Cardiac septum (tissue), 1 donor: ENCODE measurements at places on chromosomes 13 and 19. TPM values are rescaled to one million over a fixed set of nuclear protein-coding genes. Genes with fewer than 3 reads are reported as not detected.

Gene TINCR
- 0.16 TPM for total RNA-seq

Gene RFPL4A
- 0.46 TPM for total RNA-seq

Gene TNFSF13B
- total RNA-seq: 4.0 TPM

- no peak for DNase-seq
Observed at GRCh38 chr13:27374650-27375049, 49.8 kb upstream of the GTF3A start.

GRCh38 chr19:50428772-50429463 is 3.8 kb upstream of the MYBPC2 start:
- DNase-seq: no peak

GRCh38 chr19:58274771-58275201 is 4.0 kb upstream of the ZNF8 start:
- peak; percentile 14 for DNase-seq

DNA sequence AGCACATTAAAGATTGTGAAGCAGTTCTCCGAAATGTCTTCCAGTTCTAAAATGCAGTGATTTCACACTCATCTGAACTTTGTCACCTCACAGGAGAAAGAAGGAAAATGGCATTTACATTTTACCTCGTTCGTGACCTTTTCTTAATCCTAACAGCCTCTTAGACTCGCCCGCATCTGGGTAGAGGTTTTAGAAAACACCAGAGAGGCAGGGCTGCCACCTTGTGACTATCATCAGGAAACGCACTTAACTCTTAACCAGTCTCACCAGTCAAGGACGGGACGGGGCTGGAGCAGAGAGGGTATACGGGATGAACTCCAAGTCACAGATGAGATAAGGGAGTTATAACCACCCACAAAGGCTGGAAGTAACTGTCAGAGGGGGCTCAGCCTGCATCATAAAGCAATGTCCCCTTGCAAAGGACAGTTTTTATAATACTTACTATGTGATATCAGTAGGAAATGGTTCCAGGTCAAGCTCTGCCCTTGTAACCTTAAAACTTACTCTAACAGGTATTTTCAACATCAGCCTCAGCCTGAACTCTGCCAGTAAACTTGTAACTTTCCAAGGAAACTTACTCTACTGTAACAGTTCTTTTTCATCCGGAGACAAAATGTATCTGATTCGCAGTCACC is 8.6 kb upstream of the CEACAM6 start:
- DNase-seq: no peak

- no peak for DNase-seq
Observed at GRCh38 chr13:67080351-67080750, 149.8 kb downstream of the PCDH9 start.

DNA sequence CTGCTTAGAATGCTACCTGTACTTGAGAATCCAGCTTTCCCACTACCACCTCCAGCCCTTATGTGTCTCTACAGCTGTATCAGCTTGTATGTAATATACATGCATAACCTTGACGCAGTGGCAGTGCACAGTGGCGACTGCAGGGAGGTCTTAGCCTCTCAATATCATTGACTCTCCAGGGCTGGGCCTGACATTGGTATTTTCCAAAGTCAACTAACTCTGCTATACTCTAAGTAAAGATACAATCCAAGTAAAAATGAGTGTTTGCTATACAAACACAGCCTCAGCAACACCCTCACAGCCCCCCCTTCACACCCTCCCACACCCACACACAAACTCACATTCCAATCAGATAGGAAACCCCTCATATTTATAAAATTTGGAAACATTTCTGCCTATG is 6.7 kb upstream of the UBL3 start:
- DNase-seq: no peak

DNA sequence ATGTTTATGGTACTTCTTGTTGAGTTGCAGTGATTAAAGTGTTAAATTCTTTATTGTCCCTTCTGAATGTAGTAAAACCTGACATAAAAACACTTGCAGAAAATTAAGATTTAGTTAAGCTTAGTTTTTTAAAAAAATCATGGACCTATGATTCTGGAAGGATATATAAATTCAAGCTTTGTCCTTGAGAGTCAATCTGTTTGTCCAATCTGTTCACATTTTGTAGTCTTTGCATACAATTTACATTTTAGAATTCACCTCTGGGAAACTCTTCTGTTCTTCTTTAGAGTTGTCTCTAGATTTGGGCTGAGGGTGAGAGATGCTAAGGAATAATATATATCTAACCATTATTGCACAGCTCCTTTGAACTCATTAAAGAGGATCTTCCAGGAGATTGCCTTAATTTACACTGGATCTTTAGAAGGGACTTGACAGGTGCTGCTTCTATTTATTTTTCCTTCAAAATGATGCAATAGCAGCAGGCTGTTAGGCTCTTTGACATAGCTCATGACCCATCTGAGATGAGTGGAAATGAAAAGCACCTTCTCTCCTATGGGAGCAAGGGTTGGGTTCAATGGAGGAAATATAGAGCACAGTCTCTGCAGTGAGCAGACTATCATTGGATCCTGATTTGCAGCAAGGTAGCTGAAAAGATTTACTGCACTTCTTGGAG is 433.9 kb downstream of the GPC6 start:
- DNase-seq: no peak

DNA sequence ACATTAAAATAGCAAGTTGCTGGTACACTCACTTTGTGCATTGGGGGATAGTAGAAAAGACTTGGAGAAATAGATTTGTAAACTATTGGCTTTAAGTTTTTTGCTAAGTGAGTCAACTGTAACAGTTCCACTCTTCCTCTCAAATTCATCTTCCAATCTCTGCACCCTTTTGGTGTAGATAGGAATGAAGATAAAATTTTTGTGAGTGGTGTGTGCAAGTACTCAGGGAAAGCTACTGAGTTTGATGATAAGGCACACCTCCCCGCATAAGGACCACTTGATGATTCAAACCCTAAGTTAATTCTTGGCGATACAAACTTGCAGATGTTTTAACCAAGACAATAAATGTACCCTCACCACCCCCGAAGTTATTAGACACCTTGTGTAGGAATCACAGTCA is 168.3 kb upstream of the SLITRK1 start:
- no peak for DNase-seq

DNA sequence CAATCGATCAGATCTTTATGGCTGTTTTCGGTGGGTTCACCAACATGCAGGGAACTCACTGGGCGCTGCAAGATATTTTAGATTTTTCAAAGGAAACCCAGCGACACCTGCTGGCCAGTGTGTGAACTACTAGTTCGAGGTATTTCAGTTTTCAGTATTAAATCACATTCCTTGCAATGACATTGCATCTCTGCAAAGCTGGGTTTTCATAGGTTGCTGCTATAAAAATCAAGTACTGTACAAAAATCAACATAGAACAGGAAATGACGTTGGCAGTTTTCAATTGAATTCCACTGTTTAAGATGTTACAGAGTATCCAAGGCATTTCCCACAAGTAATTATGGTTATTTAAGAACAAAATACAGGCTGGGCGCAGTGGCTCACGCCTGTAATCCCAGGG is 17.6 kb downstream of the LIG1 start:
- DNase-seq: no peak

- no peak for DNase-seq
Observed at GRCh38 chr13:100646030-100646673, 28.4 kb downstream of the TMTC4 start.

GRCh38 chr13:111202745-111203144 is 87.6 kb downstream of the ARHGEF7 start:
- no peak for DNase-seq

DNA sequence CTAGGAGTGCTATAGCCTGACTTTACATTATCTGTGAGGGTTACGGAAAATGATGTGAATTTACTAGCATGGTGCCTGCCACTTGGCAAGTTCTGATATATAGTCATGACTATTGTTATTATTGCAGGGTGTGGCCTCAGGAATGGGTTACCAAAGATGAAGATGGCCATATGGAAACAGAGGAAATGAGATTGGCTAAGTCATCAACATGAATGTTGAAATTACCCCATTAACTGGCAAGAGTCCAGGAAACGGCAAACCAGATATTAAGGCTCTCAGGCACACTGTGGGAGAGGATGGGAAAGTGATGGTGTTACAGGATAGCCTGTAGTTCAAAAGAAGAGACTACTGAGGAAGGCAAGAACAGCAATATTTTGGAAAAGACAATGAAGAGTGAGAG is 183.3 kb downstream of the KCNRG start:
- DNase-seq: no peak

DNA sequence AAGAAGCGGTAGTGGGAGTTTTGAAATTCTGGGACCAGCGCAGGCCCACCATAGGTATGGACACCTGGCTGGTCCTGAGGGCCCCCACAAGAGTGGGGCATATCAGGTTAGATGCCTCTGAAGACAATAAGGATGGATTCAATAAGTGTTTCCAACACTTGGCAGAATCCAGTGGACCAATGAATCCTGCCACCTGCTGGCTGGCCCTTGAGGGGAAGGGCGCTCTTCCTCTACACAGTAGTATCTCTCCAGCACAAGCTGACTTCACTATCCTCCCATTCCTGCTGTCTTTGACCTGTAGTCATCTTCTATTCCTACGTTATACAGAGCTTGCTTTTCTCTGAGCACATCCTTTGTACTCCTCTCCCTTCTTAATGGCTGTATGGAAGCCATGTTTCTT is 199.7 kb upstream of the TSHZ3 start:
- DNase-seq: peak; percentile 38

DNA sequence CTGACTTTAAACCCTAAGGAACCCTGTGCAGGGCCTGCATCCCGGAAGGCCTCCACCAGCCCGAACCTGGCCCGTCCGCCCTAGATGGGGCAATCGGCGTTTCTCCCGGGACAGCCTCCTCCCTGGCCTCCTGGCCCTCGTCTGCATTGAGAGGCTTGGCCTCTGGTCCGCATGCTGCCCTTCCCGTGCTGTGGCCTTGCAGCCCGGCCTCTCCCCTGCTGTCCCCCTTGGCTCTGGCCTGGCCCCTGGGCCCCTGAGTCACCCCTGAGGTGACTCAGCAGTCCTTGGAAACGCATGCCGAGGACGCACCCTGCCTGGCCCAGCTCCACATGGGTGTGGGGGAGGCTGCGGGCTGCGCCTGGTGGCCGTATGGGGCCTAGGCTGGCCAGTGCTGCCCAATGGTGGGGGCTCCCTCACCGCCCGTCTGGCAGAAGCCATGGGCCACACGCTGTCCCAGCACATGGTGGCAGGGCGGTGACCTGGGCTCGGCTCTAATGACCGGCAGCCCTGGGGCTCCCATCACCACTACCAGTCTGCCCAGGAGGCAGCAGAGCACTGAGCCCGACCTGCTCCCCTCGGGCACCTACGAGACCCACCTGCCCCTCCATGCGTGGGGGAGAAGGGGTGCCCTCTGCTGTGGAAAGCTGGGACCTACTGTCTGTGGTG is 25.7 kb downstream of the SH3GL1 start:
- DNase-seq: peak; percentile 82

GRCh38 chr13:105638426-105638825 is 897.0 kb downstream of the EFNB2 start:
- no peak for DNase-seq

GRCh38 chr13:94776956-94777355 is 64.6 kb upstream of the SOX21 start:
- DNase-seq: no peak
